D341Med (cell line): ENCODE measurements at places on chromosomes 6 and 20.

DNA sequence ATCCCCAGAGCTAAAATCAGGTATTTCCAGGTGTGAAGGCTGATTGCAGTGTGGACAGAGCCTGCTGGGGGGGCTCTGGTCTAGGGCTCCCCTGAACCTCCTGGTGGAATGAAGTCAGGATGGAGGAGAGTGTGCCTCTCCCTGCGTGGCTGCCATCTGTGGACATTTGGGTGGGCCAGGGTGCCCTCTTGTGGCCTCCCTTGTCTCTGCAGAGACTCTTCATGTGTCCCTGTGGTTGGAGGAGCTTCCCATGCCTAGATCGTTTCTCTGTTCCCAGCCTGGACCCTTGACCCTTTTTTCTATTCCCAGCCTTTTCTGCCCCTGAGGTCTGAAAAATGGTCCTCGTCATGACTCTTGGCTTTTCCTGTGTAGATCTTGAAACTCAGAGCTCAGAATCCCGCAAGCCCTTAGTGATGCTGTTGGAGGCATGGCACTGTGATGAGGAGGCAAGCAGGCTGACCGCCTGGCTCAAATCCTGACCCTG lies 9.9 kb upstream of the PSMF1 start:
- DNase-seq, result peak; percentile 84

- DNase-seq, result no peak
Measured at GRCh38 chr20:14716351-14716801, 379.0 kb upstream of the FLRT3 start.

DNA sequence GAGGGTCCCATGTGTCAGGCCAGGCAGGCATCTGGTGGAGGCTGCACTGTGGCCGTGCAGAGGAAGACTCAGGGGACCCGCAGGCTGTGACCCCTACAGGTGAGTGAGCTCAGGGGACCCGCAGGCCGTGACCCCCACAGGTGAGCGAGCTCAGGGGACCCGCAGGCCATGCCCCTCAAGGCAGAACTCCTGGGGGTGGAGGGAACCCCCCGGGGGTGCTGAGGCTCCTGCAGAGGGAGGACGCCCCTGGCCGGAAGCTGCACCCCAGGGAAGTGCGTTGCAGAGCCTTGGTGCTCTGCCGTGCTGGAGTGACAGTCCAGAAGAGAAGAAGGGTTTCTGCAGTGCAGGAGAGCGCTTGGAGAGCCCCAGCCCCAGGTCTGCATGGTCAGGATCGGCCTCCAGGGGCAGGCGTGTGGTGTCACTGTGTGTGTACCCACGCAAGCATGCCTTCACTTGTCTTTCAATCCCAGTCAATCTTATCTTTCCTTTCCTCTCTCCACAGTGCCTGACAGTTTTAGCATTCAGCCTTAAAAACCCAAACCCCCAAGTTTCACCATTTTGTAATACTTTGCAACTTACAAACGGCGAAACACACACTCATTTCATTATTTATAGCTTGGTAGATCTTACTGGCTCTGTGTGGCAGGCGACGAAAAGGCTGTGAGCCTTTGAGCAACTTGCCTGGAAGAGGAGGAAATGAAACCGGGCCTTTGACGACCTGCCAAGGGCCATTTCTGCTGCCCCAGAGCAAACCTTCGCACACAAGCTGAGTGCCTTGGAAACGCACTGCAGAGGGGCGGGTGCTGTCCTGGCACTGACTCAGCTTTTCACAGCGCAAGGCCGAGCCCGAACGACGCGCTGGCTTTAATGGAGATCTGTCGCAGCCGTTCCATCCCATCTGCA lies 101.4 kb upstream of the AGPAT4 start:
- no peak for DNase-seq

DNA sequence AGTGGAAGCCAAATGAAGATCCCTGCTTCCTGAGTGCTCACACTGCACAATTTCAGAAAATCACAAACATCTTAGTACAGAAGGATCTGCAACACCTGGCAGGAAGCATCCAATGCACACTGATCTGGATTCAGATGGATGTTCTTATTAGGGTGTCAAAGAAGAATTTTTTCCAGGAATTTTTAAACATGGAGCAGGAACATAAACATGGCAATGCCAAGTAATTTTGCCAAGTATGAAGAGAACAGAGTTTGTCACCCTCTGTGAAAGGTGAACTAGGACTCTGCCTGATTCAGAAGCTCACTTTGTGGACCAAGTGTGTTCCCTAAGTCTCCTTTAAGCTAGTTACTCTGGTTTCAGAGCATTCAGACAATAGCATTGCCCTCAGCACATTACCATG lies 208.5 kb downstream of the EPHA7 start:
- no peak for DNase-seq

- no peak for DNase-seq
Measured at GRCh38 chr6:139446768-139447655, 72.6 kb upstream of the CITED2 start.

DNA sequence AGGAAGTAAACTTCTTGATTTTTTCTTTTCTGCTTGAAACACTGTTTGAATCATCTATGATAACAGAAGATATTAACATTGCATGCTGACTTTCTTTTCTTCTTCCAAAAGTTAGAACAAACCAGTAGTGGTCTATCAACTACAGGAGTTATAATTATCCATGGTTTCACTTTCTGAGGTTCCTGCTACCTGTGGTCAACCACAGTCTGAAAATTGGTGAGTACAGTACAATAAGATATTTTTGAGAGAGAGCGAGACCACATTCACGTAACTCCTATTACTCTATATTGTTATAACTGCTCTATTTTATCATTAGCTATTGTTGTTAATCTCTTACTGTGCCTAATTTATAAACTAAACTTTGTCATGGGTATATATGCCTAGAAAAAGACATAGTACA lies 86.1 kb downstream of the MAP7 start:
- no peak for DNase-seq

DNA sequence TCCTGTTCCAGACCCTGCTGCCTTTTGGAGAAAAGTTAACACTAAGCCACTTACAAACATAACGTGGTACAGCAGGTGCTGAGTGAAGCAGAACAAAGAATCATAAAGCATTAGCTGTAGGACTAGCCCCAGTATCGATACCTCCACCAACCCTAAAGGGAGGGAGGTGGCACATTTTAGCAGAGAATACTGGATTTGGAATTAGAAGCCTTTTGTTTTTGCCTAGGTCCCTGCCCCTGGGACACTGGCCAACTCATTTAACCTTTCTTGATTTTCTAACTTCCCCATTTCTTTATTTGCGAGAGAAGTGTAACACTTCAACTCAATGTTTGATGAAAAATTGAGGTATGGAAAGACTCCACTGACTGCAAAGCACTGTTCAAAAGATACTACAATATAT lies 93.5 kb downstream of the B3GAT2 start:
- DNase-seq, result no peak

- DNase-seq, result no peak
Measured at GRCh38 chr6:138972226-138972665, 15.8 kb downstream of the REPS1 start.

GRCh38 chr6:108288742-108289141 lies 6.1 kb upstream of the AFG1L start:
- no peak for DNase-seq

DNA sequence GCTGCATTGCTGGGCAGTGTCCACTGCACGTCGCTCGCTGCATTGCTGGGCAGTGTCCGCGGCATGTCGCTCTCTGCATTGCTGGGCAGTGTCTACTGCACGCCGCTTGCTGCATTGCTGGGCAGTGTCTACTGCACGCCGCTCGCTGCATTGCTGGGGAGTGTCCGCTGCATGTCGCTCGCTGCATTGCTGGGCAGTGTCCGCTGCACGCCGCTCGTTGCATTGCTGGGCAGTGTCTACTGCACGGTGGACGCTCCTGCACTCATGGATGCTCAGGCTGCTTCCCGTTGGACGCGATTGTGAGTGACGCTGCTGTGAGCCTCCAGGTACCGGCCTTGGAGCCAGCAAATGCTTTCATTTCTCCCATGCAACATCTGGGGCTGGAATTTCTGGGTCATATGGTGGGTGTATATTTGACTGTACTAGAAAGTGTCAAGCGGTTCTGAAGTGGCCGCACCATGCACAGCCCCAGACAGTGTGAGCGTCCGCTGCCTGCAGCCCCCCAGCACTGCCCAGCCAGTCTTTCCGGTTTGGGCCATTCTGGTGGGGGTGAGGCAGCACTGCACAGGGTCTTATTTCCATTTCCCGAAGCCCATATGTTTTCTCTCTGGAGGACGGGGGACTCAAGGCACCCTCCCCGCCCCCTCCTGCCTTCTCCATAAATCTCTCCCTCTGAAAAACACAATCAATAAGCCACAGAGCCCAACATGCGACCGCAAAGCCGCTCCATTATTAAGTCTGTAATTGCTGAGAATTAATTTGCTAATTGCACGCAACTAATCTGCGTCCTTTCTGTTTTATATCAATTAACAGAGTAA lies 97.4 kb downstream of the YTHDF1 start:
- DNase-seq, result no peak

DNA sequence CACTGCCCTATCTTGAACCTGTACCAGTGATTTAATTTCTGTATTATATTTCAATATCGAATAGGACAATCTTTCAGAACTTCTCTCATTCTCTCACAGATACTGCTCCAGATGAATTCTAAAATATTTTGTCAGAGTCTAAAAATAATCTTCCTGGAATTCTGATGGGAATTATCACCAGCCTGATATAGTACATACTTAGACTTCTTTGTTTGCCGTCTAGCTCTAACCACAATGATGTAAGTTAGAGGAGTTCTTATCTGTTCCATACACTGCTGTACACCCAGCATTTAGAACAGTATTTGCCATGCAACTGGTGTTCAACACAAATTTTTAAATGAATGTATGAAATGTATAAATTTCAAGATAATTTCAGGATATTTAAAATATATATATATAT lies 1.3 kb upstream of the HUS1B start:
- DNase-seq, result no peak

- DNase-seq, result no peak
Measured at GRCh38 chr20:25579081-25579770, 6.1 kb downstream of the NINL start.

- no peak for DNase-seq
Measured at GRCh38 chr6:107668743-107669474, 155.2 kb downstream of the SCML4 start.

DNA sequence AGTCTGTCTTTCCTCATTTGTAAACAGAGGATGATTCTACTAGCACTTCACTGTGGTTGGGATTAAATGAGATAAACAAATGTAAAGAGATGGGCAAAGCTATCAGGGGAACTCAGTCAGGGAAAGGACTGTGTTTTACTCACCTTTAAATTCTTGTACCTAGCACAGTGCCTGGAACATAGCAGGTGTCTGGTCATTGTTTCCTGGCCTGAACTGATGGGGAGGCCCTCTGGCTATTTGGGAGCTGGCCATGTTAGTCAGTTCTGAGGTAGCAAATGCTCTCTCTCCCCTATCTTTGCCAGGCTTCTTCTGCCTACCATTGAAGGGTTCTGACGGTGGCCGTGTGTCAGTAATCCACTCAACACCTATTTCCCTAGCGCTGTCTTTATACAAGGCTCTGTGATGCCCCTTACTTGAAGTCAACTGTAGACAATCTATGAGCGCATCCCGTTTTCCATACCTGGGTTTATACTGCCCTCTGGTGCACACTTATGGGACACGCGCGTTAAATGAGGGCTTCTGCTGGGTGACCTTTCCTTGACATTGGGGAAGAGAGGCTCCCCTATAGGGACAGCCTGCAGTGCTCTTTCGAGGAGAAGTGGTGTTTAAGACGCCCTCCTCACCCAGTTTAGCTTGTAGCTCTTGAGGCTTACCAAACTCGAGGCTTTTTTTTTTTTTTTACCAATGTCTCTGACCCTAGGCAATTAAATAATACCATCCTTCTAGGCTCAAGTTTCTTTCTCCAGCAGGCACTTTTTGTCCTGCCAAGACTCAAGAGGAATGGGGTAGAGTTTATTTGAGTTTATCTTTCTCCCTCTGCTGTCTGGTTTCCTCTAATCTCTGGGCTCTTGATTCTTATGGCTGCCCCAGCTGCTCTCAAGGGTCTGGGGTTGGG lies 4.0 kb upstream of the SPATS1 start:
- peak; percentile 79 for DNase-seq

- DNase-seq, result no peak
Measured at GRCh38 chr20:24784607-24785006, 164.5 kb upstream of the CST7 start.

DNA sequence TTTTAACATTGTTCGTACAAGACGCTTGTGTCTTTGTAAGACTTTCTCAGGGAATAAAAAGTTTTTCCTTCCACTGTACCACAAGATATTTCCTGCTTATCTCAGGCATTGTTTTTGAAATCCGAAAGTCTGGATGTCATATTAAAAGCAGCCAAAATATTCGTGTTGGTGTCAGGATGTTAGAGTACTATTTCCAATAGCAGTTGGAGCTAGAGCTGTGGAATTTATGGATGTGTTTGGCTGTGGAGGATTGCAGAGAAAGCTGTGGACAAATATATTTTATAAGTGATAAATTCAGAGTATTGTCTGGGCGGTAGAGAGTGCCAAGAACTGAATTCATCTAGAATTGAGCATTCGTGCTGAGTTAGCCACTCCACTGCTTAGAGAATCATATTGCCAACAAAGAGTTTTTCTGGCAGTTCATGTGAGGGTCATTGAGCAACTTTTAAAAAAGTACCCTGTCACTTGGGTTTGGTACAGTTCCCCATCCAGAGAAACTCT lies 57.7 kb downstream of the ZDHHC14 start:
- no peak for DNase-seq

GRCh38 chr6:7058250-7058923 lies 49.4 kb upstream of the RREB1 start:
- DNase-seq, result no peak

- no peak for DNase-seq
Measured at GRCh38 chr20:53582574-53583351, 10.9 kb downstream of the ZNF217 start.

DNA sequence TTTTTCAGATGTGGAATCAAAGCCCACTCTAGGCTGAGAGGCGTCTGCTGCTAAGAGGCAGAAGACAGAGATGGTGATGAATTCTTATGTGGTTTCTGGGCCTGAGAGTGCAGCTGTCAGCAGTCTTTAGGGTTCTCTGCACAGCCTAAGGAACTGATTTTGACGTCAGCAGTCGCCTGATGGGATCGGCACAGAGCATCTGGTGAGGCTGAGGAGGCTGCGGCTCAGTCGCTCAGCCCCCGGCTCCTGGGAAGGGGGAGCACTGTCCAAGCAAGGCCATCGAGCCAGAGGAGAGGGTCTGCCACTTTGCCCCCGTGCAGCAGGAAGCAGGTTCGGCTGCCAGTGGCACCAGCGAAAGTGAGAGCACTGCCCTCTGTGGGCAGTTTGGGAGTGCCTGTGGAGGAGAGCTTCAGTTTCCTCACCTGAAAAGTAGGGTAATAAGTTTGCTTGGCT lies 92.5 kb downstream of the TCP11 start:
- DNase-seq, result no peak

DNA sequence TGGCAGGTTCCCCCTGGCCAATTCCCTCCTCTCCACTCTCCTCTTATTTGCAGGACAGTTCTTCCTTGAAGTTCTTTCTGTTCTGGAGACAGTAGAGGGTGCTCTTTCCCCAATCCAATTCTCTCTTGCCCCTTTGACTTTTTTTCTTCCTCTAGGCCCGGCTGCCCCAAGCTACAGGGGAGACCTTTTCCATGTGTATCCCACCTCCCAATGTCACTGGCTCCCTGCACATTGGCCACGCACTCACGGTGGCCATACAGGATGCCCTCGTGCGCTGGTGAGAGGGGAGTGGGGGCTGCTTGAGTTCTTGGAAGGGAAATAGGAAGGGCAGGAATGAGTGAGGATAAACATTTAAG lies 1.5 kb downstream of the VARS2 start:
- DNase-seq, result peak; percentile 76
